ENCODE measurements at places on chromosomes 1 and 21.

DNA sequence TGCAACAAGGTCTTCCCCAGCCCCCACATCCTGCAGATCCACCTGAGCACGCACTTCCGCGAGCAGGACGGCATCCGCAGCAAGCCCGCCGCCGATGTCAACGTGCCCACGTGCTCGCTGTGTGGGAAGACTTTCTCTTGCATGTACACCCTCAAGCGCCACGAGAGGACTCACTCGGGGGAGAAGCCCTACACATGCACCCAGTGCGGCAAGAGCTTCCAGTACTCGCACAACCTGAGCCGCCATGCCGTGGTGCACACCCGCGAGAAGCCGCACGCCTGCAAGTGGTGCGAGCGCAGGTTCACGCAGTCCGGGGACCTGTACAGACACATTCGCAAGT is 3.8 kb downstream of the ZBTB18 start:
- DNase-seq = no peak

GRCh38 chr1:45512641-45513054 is 9.0 kb downstream of the PRDX1 start:
- peak; percentile 48 for DNase-seq

- DNase-seq = no peak
Measured at GRCh38 chr1:2018217-2019171, 651 bp upstream of the GABRD start.

GRCh38 chr1:11523261-11523660 is 44.3 kb downstream of the DISP3 start:
- DNase-seq = no peak

- DNase-seq = no peak
Measured at GRCh38 chr1:3651930-3652547, at the start of gene TP73. TP73 (plus strand) TSS chr1:3652516; CDS start chr1:3682366, 29,850 bp downstream.

DNA sequence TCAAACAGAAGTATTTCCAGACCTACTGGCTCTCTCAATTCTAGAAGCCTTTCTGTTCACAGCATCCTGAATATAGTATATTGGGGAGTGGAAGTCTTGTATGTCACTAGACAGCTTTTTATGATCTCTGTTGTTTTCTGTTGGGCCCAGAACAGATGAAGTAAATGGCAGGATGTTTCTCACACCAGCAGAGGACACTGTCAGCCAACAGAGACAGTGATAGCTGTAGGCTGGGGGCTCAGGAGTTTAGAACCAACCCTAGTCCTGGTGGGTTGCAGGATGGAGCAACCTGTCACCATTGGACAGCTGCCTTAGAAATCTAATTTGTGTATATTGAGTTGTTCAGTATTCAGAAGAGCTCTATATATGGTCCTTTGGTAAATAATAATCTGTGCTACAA is 16.9 kb downstream of the AGO1 start:
- no peak for DNase-seq

DNA sequence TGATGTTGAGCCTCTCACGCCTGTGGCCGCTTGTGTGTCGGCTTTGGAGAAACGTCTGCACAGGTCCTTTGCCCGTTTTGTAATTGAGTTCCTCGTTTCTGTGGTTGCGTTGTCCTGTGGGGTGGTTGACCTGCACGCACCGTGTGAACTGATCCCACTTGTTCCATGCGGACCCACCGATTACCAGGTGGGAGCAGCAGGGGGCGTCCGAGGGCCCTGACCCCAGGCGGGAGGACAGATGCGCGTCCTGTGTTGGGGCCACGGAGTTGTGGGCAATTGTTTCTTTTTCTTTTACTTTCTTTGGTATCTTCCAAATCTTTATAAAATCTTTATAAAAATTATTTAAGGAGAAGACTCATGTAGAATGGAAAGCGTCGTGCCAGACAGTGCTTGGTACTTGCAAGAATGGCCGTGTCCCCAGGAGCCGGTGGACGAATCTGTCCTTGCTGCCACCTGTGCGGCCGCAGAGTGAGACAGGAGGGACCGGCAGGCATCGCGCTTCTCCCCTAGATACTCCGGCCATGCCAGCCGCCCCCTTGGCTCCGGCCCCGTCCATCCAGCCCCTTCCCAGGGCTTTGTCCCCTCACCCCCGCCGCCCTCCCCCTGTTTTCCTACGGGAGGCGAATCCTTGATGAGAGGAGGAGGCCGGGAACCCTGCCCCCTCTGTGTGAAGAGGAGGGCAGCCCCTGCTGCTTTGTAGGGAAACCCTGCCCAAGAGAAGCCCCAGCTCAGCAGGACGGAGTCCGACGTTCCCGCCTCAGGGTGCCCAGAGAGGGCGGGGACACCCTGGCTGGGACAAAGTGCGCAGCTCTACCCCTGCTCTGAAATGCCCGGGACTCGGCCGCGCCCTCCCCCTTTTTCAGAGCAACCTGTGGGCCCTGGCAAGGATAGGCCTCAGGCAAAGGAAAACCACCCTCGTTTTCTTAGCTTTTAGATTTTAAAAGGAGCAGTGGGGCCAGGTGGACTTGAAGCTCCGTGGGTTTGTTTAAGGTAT is 41.7 kb downstream of the PRKCZ start:
- DNase-seq = peak; percentile 40

DNA sequence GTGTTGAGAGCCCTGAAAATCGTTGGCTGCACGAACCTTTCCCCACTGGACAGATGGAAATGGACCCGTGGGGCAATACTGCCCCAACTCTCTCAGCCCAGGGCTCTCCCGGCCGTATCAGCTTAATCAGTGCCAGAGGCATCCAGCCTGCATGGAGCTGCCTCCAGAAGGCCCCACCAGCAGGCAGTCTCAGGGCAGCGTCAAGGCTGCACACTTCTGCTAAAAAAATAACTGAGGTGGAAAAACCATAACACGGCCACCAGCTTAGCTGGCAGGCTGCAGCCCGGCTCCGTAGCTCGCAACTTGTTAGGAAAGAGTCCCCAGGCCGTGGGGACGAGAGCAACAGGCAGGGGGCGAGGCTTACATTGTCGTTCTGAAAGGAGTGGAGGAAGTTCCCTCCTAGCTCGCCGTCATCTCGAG is 27.9 kb downstream of the MRPL37 start:
- DNase-seq = no peak

DNA sequence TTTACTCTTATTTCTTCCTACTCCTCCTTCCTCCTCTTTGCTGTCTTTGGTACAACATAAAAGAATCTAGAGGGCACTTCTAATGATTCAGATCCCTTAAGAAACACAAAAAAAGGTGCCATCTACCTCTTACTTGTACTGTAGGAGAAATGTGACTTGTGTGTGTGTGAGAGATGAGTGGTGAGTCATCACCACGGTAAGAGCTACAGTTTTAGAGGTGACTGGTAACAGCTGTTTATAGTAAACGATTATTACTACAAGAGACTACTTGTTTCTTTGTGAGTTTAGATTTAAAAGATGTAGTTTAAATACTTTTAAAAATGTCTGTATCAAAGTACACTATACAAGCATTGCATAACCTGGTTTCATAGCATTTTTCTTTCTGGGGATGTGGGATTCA is 40.4 kb downstream of the SLC35D1 start:
- DNase-seq = no peak

GRCh38 chr1:6745073-6745472 is 40.2 kb upstream of the CAMTA1 start:
- no peak for DNase-seq

DNA sequence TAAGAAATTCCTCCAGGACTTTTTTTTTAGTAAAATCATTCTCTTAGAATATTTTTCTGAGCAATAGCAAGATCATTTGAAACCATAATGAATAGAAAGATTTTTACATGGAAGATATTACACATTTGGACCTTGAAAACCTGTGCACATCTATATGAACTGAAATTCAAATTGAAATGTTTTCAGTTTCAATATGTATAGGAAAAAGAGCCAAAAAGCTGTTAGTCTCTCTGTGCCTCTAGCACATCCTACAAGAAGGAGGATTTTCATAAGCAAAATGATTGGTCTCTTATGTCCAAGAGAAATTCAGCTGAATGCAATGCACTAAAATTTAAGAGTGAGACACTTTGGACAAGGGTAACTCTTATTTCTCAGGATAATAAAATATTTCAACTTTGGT is 8.2 kb downstream of the HMCN1 start:
- DNase-seq = no peak

- DNase-seq = no peak
Measured at GRCh38 chr1:232624546-232625281, 5.2 kb downstream of the SIPA1L2 start.

DNA sequence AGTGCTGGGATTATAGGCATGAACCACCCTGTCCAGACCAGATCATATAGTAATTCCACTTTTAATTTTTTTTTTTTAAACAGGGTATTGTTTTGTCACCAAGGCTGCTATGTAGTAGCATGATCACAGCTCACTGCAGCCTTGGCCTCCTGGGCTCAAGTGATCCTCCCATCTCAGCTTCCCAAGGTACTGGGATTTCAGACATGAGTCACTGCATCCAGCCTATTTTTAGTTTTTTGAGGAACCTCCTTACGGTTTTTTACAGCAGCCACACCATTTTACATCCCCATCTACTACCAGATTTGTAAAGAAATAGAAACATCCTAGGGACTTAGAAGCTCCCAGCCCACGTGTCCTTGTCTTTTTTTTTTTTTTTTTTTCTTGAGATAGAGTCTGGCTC is 24.0 kb downstream of the L1TD1 start:
- DNase-seq = no peak

DNA sequence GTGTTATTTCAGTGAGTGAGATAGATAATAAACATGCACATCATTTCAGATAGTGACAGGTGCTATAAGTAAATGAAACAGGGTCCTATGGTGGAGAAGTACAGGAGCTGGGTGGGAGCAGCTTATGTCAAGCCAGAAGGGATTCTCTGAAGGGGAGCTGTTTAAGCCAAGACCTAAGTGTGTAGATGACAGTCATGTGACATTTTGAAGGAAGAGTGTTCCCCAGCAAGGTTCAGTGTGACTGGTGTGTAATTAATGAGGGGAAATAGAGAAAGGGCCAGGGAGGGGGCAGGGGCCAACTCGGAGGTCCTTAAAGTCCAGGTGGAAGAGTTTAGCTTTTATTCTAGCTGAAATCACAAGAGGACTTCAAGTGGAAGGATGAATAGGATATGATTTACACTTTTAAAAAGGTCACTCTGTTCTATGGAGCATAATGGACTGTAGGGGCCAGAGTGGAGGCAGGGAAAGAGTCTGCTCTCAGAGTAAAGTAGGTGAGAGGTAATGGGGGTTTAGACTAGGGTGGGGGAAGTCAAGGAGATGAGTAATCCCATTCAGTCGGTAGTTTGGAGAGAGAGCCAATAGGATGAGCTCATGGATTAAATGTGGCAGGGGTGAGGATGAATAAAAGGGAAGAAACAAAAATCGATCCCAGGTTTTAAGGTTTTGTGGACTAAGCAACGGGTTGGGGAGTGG is 243.1 kb downstream of the CACNA1E start:
- no peak for DNase-seq

- DNase-seq = no peak
Measured at GRCh38 chr1:78911956-78912880, 94.3 kb downstream of the ADGRL4 start.

GRCh38 chr1:210525716-210526454 is 197.2 kb downstream of the HHAT start:
- no peak for DNase-seq

GRCh38 chr1:234111458-234112142 is 207.1 kb downstream of the SLC35F3 start:
- no peak for DNase-seq

Measured in activated CD4-positive, alpha-beta T cell treated with anti-CD3 and anti-CD28 coated beads, Interleukin-2, amount 50 U/mL, for 4 hours (primary cell).